ENCODE measurements at places on chromosomes 3 and 15.

GRCh38 chr3:38128303-38128655, 8.6 kb downstream of the ACAA1 start:
- no peak for DNase-seq

- DNase-seq, result no peak
Measured at GRCh38 chr3:58048301-58048700, 40.1 kb downstream of the FLNB start.

DNA sequence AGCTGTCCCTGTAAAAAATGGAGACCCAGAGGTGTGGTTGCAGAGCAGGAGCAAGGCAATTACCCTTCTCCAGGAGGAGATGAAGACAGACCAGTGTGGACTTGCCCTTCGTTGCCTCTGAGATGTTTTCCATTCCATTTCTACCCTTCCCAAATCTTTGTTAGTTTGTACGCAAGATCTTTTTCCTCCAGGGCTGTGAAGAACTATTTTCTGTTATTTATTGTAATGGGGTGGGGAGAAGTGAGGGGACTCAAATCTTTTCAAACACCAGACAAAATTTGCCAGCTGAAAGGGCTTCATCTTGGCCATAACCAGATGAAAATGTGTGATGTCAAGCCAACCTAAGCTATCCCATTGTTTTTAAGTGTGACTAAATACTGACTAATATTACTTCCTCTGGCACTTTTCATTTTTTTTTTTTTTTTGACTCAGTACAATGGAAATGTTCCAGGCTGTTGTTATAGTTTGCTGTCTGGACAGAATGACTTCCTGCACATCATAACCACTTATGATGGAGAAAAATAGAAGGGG, 271.3 kb upstream of the TPRG1 start:
- peak; percentile 82 for DNase-seq

GRCh38 chr3:52242039-52242438, 3.1 kb upstream of the TWF2 start:
- DNase-seq, result no peak

DNA sequence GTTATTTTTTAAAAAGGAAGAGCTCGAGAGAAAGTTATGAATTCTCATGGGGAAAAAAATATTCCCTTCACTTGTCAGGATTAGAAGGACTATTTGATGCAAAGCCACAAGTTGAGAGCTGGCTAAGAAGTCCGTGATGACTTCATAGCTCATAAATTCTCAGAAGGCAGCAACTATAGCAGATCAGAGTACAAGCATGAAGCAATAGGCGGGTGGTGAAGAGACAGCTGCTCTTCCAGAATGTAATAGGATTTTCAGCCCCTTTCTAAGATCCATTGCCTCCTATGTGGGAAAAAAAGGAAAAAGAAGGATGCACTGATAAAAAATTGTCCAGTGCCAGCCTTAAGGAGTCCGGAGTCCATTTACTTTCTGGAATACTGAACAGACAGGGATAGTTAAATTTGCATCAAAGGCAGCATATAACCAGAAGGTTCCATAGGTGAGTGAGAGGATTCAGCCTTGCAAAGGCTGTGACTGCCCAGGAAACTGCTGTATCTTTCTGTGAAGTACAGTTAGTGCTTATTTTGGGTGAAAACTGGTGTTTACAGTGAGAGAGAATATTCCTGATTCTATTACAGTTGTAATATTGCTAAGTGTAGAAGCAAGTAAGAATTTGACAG, 929.5 kb upstream of the ALCAM start:
- peak; percentile 62 for DNase-seq

- no peak for DNase-seq
Measured at GRCh38 chr3:161523916-161524315, 27.3 kb downstream of the OTOL1 start.

DNA sequence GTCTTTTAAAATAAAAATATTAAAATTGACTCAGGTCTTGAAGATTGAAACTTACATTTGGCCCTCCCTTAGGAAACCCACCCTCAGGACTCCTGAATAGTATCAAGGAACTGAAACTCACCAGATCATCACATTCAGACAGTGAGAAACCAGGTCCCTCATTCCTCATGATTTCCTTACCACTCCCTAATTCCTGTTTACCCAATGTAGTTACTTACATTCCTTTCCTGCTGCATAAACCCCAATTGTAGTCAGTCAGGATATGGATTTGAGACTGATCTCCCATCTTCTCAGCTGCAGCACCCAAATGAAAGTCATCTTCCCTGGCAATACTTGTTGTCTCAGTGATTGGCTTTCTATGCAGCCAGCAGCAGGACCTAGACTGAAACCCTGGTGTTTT, 8.6 kb downstream of the ATP13A4 start:
- DNase-seq, result no peak

DNA sequence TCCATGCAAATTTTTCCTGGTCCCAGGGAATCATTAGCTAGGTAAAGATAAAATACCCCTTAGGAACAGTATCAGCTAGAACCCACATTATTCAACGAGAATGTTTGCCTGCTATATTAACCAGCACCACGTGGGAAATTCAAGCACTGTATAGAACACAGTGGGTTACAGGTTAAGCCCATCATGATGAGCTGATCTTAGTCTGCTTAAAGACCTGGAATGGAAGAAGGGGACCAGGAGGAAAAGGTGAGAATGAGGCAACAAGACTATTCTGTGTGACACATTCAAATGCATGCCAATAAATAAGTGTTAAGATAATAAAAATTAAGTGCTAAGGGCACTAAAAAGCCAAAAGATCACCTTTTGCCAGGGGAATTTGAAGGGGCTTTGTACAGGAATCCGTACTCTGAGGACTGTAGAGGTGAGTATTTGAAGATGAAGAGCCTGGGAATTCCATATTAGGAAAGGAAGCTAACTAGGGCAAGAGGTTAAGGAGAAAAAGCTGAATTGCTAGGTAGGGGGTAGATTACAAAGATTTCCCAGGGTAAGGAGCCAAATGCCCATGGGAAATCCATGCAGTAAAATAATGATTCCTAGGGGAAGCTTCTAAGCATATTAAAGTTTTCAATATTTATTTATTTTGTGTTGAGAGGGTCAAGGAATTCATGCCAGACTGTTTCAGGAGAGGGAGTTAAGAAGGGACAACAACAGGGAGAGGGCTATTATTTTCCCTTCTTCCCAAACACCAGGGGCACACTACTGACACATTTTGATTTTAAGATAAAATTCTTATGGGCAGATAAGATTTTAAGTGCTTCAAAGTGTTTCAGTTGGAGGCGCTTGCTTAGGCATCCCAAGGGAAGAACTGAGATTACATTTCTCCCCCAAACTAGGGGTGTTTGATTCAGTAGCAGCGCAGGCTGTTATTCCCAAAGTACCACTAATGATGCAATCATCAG, 2.3 kb upstream of the MED12L start:
- no peak for DNase-seq

- DNase-seq, result no peak
Measured at GRCh38 chr3:141542202-141542969, 55.6 kb downstream of the RASA2 start.

GRCh38 chr3:140706360-140706759, 28.5 kb downstream of the TRIM42 start:
- DNase-seq, result no peak

GRCh38 chr15:100729461-100729860, 127.1 kb downstream of the ASB7 start:
- no peak for DNase-seq

DNA sequence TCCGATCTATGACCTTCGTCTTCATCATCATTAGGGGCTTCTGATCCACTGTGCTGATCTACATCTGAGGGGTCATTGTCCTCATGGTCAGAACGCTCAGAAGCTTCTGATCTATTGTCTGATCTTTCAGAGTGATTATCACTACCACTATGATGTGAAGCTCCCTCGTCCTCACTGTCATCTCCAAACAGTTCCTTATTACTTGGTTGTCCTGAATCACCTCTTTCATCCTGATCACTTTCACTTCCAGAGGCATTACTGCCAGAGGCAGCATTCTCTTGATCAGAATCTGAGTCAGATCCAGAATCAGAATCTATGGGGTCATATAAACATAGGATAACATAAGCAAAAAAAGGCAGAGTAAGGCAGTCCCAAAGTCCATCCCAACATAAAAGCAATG, 5.4 kb downstream of the LEO1 start:
- DNase-seq, result no peak

DNA sequence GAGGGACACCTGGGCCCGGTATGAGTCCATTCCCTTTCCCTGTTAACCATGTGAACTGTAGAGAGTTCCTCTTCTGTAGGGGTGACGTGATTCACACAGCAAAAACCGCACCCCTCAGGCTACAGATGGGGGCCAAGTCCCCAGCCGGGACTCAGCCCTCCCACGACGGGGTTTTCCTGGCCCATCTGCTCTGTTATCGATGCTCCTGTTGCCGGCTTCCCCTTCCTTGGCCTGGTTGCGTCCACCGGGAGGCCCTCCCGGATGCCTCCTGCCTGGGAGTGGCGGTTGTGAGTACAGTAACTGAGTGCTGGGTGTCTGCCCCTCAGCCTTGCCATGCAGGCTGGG, 817 bp upstream of the PLXNA1 start:
- DNase-seq, result no peak

- no peak for DNase-seq
Measured at GRCh38 chr15:64854526-64854925, 12.8 kb downstream of the PLEKHO2 start.

- DNase-seq, result no peak
Measured at GRCh38 chr3:176723758-176724393, 473.4 kb downstream of the TBL1XR1 start.

DNA sequence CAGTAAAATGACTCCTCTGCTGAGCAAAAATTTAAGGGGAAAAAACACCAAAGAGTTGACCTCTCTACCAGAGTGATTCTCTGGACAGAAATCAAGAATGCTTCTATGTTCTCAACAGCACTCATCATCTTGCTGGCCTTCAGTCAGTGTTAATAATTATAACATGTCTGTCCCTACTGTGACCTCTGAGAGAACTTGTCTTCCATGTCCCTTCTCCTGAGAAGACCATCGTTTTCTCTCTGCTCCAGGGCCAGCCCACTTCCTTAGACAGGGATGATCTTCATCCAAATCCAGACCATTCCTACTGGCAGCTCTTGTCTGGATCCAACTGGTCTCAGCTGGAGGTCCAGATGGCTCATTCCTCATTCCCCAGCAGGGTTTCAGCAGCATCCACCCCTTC, 139.0 kb upstream of the NECTIN3 start:
- peak; percentile 24 for DNase-seq

DNA sequence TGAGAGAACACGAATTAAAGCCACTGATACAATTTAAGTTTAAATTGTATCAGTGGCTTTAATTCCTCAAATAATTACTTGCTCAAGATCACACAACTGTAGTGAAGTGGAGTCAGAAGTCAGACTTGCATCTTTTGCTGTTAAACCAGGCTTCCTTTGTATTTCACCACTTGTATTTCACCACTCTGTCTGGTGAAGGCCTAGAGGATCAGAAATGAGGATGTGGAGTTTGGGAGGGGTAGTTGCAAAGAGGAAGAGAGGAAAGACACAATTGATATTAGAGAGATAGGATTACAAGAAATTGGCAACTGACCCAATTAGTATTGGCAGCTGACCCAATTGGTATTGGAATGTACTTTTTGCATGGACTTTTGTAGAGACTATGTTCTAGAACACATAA, 288.1 kb upstream of the GPR149 start:
- no peak for DNase-seq

DNA sequence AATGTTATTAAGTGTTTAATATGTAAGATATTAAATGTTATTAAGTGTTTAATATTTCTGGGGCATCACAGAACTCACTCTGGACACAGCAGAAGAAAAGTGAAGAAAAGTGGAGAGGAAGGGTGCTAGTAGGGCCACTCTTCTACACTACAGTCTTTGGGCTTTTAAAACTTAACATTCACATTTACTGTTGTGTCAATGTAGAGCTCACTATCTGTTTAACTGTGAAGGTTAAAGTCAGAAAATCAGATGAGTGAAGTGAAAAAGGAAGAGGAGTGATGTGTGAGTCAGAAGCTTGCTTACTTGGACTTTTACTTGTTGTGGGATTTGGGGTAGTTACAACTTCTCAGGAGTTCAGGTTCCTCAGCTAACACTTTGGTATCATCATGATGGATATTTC, 145.3 kb upstream of the DNAJC19 start:
- DNase-seq, result no peak

DNA sequence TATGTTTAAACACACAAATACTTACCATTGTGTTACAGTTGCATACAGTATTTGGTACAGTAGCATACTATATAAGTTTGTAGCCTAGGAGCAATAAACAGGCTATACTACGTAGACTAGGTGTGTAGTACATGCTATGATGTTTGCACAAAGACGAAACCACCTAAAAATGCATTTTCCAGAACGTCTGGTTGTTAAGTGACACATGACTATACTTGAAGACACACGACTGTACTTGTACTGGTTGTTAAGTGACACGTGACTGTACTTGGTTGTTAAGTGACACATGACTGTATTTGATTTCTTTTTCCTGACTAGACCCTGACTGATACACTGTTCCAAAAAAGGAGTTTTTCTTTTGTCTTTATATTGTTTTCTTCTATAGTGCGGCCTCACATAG, 34.1 kb downstream of the RAB8B start:
- no peak for DNase-seq

GRCh38 chr3:138188013-138188730, 1.1 kb downstream of the ARMC8 start:
- no peak for DNase-seq

DNA sequence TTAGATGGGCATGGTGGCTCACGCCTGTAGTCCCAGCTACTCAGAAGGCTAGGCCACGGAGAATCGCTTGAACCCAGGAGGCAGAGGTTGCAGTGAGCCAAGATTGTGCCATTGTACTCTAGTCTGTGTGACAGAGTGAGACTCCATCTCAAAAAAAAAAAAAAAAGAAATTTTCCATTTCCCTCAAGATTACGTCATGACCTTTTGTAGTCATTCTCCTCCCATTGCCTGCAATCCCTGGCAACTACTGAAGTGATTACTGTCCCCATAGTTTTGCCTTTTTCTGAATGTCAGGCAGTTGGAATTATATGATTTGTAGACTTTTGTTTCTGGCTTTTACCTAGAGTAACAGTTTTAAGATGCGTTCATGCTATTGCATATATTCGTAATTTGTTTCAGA, 28.0 kb downstream of the WDR76 start:
- no peak for DNase-seq

DNA sequence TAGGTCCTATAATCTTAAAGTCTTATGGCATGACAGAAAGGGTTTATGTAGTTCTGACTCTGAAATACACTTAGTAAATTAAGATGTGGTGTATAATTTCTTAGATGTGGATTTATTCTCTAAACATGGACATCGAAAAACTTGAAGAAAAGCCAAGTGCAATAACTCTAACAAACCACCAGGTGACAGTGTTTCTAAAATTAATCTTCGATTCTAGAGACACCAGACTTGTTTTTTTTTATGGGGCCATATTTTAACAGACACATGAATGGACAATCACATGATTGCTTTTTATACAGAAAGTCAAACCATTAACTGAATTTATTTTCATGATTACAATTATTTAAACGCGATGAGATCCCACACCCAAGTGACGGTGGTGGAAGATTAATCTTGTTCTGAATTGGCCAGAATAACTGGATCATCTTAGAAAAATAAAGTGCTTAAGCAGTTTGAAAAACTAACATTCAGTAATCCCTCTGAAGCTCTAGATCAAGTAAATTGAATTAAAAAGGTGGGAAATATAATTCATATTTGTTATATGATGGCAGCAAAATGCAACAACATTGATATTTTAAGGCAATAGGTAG, 305.1 kb downstream of the LSAMP start:
- DNase-seq, result peak; percentile 23
